ENCODE measurements at places on chromosomes 6 and 20.
A peak's percentile ranks its signal among the peaks of the same experiment; 100 is the strongest.

DNA sequence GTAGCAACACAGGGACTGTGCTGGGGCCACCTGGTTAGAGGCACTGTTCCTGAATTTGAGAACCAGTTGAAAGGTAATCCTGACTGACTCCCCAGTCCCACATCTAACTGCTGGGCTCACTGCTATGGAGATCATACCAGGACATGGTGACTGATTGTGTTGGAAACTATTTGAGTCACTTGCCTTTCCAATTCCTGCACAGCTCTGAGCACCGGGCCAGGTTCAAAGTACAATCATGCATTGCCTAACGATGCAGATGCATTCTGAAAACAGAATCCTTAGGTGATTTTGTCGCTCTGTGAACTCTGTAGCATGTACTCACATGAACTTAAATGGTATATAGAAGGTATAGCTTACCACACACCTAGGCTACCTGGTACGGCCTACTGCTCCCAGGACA is 215.3 kb downstream of the BMP7 start:
- DNase-seq: no peak
- H3K4me1 ChIP-seq: no peaks in the 10 kb centered on the region
- H3K4me3 ChIP-seq: no peak overlapping the region

DNA sequence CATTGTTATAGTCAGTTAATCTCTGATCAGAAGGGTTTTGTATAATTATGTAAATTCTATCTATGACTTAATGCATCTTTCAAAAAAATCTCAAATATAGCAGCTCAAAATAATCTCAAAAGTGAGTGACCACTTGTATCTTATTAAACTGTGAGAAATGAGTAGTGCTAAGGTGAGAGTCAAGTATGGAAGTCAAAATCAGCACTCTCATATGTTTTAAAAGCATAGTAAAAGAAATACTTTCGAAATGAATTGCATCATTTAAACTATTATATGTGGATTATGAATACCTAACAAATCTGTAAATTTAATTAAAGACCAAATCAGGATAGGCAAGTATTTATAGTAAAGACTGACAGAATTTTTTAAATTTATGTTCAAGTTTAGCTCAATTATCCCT is 645.6 kb downstream of the PHF3 start:
- no peaks in the 10 kb centered on the region for H3K36me3 ChIP-seq
- H3K27ac ChIP-seq: no peak overlapping the region
- H3K27me3 ChIP-seq: no peaks in the 10 kb centered on the region
- H3K4me3 ChIP-seq: no peak overlapping the region

DNA sequence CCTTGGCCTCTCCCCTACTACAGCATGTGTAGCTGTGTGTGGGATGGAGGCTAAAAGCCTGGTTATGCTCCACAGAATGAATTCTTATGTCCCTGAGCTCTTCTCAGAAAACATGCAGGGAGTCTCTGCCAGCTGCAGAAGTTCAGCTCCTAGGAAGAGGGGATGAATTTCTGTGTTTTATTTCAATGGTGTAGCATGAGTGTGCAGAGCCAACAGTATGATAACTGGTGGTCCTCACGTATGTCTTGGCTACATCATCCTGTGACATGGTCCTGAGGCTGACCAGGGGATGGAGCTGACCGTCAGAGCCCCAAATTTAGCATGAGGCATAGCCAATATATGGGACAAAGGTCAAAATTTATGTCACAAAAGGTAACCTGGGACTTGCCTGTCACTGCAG is 266.1 kb downstream of the ADGB start:
- no peak overlapping the region for H3K27ac ChIP-seq
- H3K36me3 ChIP-seq: no peaks in the 10 kb centered on the region
- no peak for DNase-seq
- no peaks in the 10 kb centered on the region for H3K27me3 ChIP-seq

GRCh38 chr6:112594886-112595594 is 247.9 kb downstream of the RFPL4B start:
- no peaks in the 10 kb centered on the region for H3K4me1 ChIP-seq
- no peak overlapping the region for H3K27ac ChIP-seq
- H3K36me3 ChIP-seq: no peaks in the 10 kb centered on the region
- no peaks in the 10 kb centered on the region for H3K27me3 ChIP-seq

- H3K36me3 ChIP-seq: peaks cover 14% of the 10 kb centered on the region
- H3K4me3 ChIP-seq: no peak overlapping the region
- H3K27me3 ChIP-seq: no peaks in the 10 kb centered on the region
- H3K27ac ChIP-seq: no peak overlapping the region
- H3K4me1 ChIP-seq: peaks cover 17% of the 10 kb centered on the region
Measured at GRCh38 chr20:21324126-21324525, 21.0 kb downstream of the XRN2 start.

- H3K27me3 ChIP-seq: no peaks in the 10 kb centered on the region
- H3K4me3 ChIP-seq: no peak overlapping the region
- H3K4me1 ChIP-seq: peaks cover 7% of the 10 kb centered on the region
- H3K27ac ChIP-seq: no peak overlapping the region
- DNase-seq: no peak
Measured at GRCh38 chr6:116246089-116246488, 7.8 kb downstream of the TSPYL4 start.

DNA sequence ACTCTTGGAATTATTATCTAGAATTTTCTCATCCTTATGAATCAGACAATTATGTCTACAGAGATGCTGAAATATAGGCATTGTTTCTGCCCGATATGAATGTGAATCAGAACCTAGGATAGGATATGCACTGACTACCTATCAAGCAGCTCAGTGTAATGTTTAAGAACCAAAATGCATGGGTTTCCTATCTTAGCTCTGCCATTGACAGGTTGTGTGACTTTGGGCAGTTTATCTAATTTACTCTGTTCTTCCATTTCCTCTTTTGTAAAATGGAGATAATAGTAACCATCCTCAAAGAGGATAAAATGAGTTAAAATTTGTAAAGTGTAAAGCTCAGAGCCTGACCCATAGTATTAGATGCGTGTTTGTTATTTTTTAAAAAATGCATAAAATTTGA is 10.2 kb upstream of the AIG1 start:
- H3K36me3 ChIP-seq: no peaks in the 10 kb centered on the region
- no peak overlapping the region for H3K4me3 ChIP-seq
- H3K27ac ChIP-seq: no peak overlapping the region
- H3K4me1 ChIP-seq: no peaks in the 10 kb centered on the region

DNA sequence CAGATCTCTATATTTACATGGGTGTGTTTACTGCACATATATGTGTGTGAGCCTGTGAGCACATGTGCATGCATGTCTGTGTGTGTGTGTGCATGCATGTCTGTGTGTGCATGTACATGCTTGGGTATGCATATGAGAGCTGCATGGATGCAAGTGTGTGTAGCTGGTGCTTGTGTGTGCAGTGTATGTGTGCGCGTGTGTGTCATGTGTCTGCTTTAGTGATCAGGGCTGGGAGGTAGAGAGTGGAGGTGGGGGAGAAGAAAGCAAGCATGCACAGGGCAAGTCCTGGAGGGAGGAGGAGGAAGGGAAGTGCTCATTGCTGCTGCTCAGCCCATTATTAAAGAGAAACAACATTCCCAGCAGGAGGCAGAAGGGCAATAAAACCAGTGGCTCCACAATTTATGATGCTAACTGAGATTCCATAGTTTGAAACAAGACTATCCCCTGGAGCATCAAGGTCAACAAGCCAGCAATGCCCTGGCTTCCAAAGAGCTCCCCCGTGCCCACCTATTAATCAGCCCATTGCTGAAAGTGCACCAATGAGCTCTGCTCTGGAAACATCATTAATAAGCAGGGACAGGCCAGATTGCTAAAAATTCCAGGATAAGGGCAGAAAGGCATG is 414.0 kb downstream of the MAFB start:
- no peak overlapping the region for H3K27ac ChIP-seq
- no peak for DNase-seq
- no peaks in the 10 kb centered on the region for H3K4me1 ChIP-seq
- no peaks in the 10 kb centered on the region for H3K27me3 ChIP-seq

DNA sequence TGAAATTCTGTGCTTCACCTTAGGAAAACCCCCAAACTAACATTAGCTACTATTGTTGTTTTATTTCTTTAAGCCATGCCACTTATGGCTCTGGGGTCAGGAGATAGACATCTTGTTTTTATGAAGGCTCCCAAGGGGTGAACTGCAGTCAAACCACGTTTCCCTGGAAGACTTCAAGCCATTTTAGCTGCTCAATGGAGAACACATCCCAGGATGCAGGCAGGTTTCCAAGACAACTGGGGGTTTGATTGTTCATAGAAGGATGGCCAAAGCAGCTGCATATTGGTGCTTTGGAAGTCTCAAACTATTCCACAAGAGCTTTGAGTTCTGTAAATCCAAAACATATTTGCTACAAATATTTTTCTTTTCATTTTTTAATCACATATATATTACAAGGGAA is 818.0 kb downstream of the MAFB start:
- H3K4me3 ChIP-seq: no peak overlapping the region
- DNase-seq: no peak
- no peak overlapping the region for H3K27ac ChIP-seq

DNA sequence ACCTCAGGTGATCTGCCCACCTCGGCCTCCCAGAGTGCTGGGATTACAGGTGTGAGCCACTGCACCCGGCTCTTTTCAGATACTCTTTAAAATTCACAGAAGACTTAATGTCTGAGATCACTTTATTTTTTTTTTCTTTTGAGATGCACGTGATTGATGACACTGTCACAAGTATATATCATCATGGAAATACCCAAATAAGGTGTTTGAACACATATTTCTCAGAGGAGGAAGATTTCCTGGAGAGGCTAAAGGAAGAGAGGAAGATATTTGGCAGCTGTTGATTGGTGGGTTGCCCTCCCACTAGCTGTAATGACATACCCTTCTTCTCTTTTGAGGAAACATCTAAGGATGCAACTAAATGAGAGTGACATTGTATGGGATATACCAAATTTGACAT is 225.9 kb upstream of the CITED2 start:
- H3K36me3 ChIP-seq: no peaks in the 10 kb centered on the region
- no peak overlapping the region for H3K4me3 ChIP-seq
- no peaks in the 10 kb centered on the region for H3K27me3 ChIP-seq
- H3K4me1 ChIP-seq: no peaks in the 10 kb centered on the region
- no peak overlapping the region for H3K27ac ChIP-seq

- H3K4me1 ChIP-seq: no peaks in the 10 kb centered on the region
- no peak overlapping the region for H3K4me3 ChIP-seq
- no peak overlapping the region for H3K27ac ChIP-seq
Measured at GRCh38 chr6:157047951-157048350, 270.8 kb downstream of the ARID1B start.

- no peak overlapping the region for H3K4me3 ChIP-seq
- H3K27ac ChIP-seq: no peak overlapping the region
- H3K36me3 ChIP-seq: peaks cover 27% of the 10 kb centered on the region
- H3K4me1 ChIP-seq: peaks cover 13% of the 10 kb centered on the region
- H3K27me3 ChIP-seq: no peaks in the 10 kb centered on the region
- DNase-seq: no peak
Measured at GRCh38 chr20:54218470-54218869, 10.6 kb downstream of the PFDN4 start.

DNA sequence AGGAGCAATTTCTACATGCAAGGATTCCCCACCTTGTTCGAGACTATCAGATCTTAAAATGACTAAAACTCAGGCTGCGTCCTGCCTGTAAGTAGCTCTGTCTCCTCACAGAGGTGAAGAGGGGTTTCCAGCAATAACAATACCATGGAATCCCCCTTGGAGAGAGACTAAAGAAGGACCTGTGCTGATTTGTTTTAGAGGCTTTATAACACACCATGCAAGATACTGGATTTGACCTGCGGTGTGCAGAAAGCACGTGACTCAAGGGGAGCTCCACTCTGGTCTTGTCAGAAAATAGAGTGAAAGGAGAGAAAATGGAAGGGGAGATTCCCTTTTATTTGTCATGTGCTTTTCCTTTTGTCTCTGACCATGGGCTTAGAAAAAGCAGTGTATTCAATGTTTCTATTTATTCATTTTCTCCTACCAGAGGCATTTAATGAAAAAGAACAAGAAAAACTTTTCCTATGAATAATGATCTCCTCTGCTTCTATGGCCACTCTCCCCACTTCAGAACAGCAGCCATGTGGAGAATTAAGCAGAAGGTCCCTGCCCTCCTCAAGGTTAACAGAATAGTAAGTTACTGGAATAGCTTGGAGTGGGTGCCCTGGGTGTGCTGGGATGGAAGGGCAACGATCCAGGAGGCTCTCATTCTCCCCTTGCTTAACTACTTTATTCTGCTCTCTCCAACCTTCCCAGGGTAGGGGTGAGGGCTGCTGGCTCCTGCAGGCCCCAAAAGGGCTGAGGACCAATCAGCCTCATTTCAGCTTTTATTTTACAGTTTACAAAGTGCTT is 19.2 kb upstream of the MRPS10 start:
- peaks cover 71% of the 10 kb centered on the region for H3K36me3 ChIP-seq

- no peak for DNase-seq
- no peaks in the 10 kb centered on the region for H3K36me3 ChIP-seq
- H3K27me3 ChIP-seq: no peaks in the 10 kb centered on the region
Measured at GRCh38 chr6:14789996-14790395, 455.9 kb upstream of the JARID2 start.

DNA sequence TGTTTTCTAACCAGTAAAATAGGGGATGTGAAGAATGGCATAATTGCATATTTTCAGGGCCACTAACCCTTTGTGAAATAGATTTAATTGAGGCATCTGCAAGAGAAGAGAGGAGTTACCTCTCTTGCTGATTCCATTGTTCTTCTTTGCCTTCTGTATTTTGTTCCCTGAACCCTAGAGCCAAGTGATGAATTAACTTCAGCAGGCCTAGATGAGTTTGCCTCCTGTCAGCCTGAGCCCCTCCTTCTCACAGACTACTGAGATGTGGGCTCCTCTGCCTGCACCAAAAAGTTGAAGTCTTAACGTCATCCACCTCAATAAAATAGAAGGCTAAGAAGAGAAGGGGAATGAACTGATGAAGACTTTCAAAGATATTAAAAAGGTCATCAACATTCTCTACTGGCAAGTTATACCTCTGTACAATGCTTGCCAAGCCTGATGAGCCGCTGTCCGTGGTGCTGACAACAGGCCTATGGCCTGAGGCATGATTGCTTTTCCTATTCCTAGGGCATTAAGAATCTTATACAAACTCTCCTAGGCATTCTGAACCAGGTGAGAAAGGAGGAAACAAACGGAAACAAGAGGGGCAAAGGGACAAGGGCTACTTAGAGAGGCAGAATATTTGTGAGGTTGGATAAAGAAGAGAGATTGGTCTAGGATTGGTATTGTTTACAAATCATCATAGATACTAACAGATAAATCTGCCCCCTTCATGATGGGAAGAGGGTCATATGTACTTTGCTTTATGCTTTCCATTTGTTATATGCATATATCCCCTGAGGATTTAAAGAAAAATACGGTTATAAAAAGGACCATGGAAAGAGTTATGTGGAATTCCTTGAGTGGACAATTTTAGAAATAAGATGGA is 46.8 kb downstream of the CD24 start:
- H3K36me3 ChIP-seq: no peaks in the 10 kb centered on the region
- H3K27ac ChIP-seq: no peak overlapping the region
- H3K27me3 ChIP-seq: peaks cover 2% of the 10 kb centered on the region
- peak; percentile 17 for DNase-seq
